ENCODE measurements at places on chromosomes 6 and 20.

- DNase-seq = no peak
Observed at GRCh38 chr6:38183856-38184584, 364.5 kb downstream of the ZFAND3 start.

- DNase-seq = no peak
Observed at GRCh38 chr6:111989743-111990142, 64.2 kb upstream of the CCN6 start.

DNA sequence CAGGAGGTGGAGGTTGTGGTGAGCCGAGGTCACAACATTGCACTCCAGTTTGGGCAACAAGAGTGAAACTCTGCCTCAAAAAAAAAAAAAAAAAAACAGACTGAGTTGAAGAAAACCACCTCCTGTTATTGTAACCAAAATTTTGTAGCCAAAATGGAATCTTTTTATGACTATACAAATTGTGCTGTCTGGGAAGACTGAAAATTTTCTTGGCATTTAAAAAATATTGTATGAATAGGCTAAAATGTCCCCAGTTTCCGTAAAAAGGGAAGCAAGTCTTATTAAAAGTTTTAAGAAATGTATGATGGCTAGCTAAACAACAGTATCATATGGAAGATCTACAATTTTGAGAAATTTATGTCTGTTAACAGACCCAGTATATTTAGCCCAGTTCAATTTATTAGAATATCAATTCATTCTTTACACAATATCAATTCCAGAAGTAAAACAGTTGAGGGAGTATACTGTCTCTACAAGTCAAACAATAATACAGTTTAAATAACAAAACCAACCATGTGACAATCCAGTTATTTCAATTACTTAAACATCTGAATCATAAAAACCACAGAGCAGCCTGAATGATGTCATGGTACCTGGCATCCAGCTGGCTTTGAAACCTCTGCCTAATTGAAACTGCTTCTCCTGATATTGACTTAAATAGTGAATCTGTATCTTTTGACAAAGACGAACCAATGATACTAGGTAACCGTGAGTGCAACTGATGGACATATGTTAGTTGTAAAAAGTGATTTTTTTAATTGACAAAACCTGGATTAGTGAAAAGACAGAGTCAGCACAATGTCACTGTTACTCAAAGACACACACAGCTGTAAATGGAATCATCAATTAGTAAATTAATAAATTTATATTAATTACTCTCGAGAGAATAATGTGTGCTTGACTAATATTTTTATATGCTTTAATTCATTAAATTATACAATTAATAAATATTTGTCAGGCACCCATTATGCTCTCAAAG, 166.6 kb upstream of the MARCKS start:
- DNase-seq = no peak

DNA sequence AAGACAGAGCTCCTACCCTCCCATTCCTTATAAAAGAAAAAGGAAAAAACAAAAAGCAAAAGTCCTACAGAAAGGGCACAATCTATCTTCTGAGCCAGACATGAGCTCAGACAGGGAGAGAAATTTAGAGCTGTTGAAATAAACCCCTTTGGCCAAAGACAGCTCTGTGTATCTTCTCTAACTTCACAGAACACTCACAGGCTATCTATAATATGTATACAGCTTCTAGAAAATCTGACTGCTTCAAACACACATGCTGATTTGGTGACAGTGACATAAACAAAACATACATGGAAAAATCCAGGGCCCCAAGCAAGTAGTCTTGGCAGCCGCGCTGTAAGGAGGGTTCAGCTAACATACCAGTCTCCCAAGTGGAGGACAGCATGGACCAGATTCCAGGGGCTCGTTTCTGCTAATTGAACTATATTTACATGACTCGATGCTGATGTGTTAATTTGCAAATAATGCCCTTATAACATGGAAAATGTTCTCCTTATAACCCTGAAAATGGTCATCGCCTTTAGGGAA, 37.0 kb downstream of the MTFR2 start:
- DNase-seq = no peak

DNA sequence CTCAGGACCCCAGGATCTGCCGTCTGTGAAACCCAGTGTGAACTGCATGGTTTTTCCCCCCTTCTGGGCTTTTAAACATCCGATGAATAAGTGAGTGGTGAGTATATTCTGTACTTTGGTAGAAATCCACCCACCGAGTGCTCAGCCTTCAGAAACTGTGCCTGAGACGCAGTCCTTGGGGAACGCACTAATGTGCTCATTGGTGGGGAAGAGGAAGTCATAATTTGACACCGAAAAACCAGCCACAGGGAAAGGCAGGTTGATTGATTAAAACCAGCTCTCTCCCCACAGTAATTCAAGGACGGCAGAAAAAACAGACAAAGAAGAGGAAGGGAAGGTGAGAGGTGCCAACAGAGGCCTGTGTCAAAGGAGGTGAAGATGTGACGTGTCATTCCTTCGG, 21.7 kb downstream of the EDN3 start:
- no peak for DNase-seq

GRCh38 chr6:122140031-122140430, 259.4 kb upstream of the HSF2 start:
- DNase-seq = no peak

- no peak for DNase-seq
Observed at GRCh38 chr20:7984192-7984591, 35.4 kb downstream of the TMX4 start.

DNA sequence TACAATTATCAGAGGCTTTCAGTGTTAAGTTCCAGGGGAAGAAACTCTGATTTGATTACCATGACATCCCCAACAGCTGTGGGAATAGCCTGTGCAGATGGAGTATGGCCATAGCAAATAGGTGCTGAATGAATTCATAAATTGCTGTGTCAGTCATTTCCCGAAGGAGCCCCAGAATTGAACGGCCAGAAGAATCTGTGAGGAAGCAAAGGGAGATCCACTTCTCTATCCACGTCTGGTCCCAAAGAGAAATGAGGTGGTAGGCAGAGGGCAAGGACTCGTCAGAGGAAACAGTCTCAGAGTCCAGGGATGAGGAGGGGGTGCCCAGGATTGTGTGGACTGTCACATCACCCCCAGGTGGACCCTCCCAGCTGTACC, 3.1 kb upstream of the TAF8 start:
- DNase-seq = no peak

DNA sequence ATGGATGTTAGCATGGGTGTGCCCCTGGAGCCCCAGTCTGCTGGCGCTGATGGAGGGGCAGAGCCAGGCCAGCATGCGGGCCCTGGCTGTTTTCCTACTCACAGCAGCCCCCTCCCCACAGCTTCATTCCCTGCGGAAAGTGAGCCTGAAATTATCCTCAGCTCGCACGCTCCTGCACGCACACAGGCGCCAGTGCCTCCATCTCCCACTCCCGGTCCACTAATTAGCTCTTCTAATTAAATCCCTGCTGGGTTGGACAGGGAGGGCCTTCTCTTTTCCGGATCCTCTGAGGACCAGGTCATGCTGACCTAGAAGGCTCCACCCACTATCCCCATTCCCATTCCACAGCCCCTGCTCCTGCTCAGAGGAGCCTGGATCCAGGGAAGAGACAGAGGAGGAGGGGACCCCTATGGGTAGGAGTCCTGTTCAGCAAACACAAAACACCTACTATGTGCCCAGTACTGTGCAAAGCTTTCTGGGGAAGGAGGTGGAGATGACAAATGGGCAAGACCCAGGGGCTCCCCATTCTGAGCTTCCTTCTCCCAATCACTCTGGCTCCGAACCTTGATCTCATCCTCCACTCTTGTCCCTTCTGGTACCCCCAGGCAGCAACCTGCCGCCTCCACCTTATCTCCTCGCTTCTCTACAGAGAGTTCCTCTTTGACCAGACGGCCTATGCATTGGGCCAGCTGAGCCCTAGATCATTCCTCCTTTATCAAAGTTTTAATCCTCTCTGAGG, 70.2 kb upstream of the CCDC167 start:
- no peak for DNase-seq

- no peak for DNase-seq
Observed at GRCh38 chr6:44676826-44677433, 289.4 kb downstream of the CDC5L start.

GRCh38 chr6:1761477-1761877, 151.8 kb downstream of the FOXC1 start:
- DNase-seq = no peak

- DNase-seq = no peak
Observed at GRCh38 chr6:146357578-146358430, 185.8 kb upstream of the RAB32 start.

DNA sequence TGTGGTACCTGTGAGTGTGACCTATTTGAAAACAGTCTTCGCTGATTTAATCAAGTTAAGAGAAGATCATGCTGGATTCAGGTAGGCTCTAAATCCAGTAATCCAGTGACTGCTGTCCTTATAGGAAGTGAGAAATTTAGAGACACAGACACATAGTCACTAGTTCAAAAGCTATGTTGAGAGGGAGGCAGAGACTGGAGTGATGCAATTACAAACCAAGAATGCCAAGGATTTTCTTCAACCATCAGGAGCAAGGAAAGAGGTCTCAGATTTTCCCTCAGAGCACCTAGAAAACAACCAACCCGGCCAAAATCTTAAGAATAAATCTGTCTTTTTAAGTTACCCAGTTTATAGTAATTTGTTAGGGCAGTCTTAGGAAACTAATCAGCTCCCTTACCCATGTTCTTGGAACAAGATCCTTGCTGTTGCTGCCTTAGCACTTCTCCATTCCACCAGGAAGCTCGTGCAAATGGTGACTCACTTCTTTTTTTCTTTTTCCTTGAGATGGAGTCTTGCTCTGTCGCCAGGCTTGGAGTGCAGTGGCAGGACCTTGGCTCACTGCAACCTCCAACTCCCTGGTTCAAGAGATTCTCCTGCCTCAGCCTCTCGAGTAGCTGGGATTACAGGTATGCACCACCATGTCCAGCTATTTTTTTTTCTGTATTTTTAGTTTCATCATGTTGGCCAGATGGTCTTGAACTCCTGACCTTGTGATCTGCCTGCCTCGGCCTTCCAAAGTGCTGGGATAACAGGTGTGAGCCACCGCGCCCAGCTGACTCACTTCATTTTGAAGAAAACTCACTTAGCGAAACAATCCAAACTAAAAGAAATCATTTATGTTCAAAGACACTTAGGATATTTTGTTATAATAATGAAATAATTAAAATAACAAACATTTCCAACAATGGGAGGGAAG, 34.4 kb upstream of the ZNF184 start:
- no peak for DNase-seq

DNA sequence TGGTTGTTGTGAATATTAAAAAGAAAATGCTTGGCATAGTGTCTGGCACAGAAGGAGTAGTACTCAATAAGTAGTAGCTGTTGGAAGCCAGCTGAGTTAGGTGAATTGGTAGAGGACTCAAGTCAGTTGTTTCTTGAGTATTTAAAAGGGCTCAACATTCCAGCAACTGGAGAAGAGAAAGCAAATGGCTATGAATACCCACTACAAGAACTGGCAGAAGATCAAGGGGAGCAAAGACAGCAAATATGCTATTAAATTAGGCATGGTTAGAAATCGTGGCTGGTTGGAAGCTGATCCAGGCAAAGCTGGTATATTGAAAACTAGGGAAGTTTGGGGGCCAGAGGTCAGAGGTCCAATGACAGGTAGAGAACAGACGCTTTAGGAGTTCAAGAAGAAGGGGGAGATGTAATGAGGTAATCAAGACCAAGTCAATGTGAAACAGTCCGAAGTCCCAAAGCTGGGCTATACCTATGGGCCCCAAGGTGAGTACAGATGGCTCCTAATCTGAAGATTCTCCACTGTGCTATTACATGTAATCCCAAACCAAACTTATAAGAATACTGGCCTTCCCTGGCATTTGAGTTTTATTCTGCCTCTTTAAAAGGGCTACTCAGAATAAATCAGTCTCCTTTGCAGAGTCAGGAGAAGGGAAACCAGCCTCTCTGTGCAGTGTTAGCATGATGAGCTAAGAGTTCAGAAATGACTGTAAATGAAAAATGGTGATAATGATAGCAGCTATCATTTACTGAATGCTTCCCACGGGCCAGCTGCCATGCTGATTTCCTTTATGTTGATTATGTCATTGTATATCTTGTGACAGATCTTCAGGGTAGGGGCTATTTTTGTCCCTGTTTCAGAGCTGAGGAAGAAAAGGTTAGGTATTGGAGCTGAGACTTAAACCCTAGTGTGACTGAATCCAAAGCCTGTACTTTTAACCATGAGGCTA, 122.3 kb downstream of the ANKS1A start:
- DNase-seq = no peak

GRCh38 chr6:51531623-51532022, 555.8 kb downstream of the PKHD1 start:
- no peak for DNase-seq

- no peak for DNase-seq
Observed at GRCh38 chr6:127120023-127120786, 1.7 kb downstream of the RSPO3 start.

- DNase-seq = no peak
Observed at GRCh38 chr6:98932381-98932780, 15.4 kb downstream of the FBXL4 start.

DNA sequence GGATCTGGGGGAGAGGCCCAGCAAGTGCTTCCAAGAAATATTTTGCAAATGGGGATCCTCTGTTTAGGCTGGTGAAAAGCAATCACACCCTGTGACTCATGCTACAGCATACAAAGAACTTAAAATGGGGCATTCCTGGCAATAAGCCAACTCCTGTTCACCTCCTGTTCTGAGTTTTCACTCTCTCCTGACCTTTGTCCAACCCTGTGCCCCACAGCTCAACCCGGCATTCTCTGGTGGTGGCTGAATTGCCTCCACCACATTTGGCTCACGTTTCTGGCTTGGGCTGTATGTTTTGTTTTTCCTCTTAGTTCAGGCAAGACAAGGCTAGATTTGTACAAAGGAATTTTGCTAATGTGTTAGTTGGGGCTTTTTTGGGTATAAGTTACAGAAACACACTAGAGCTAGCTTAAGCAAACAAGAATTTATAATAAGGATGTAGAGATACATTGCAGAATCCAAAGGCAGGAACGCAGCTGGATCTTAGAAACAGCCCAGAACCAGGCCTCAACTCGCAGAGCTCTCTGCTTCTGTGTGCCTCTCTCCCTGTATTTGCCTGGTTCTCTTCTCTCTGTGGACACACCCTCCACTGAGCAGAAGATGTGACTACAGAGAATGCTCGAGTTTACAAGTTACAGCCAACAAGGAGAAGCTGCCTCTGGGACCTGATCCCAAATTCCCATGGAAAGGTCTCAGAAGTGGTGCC, 9.4 kb downstream of the ABCC10 start:
- DNase-seq = no peak

DNA sequence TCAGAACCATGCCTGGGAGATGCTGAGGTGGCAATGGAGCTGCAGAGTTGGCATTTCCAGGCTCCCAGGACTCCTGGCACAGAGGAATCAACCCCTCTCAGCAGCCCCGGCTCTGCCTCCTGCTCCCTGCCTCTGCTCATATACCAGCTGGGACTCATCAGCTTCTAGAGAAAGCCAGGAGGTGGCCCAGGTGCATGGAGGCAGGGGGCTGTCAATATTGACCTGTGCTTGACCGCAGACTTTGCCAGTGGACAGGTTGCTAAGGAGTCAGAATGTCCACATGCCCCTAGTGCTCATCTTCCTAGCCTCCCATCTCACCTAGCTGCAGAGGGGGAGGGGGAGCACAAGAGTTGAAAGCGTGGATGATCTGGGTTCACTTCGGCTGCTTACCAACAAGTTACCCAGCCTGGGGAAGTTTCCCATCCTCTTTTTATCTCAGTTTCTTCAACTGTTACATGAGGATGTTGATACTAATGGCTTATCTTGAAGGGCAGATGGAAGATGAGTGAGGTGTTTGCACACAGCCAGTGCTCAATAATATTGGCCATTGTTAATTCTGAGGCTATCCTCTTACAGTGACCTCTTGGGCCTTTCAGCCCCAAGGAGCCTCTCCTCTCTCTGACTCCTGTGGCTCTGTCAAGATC, 9.2 kb upstream of the SCRT2 start:
- no peak for DNase-seq

GRCh38 chr20:19823971-19824370, 65.9 kb downstream of the RIN2 start:
- no peak for DNase-seq

GRCh38 chr6:150075034-150075421, 6.1 kb upstream of the ULBP3 start:
- no peak for DNase-seq

Measured in activated naive CD4-positive, alpha-beta T cell treated with anti-CD3 and anti-CD28 coated beads, Interleukin-2, amount 50 U/mL, for 16 hours (primary cell).